Testis (tissue), 5 donors: ENCODE measurements at places on chromosomes 4 and X. TPM values are rescaled to one million over a fixed set of nuclear protein-coding genes. Genes with fewer than 3 reads are reported as not detected.

DNA sequence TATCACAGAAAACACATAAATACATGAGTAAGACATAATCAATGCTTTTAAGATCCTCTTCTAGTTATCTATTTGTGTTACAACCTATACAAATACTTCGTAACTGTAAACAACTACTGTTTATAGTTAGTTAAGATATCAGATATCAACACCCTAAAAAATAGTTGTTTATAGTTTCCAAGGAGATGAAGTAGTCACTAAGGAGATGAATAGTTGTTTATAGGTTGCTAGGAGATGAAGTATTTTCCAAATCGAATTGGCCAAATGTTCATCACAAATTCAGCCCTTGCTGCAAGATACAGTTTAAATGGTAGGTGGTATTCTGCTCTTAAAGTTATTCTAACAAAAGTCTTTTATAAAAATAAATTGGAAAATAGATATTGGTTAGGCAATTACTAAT, 618.2 kb upstream of the PCDH10 start:
- no peak for DNase-seq

Gene GDPD2
- polyA plus RNA-seq: not detected

- peak; percentile 44 for DNase-seq
These were observed 27.3 kb downstream of the CT45A1 start for GRCh38 chrX:135740681-135741149.

DNA sequence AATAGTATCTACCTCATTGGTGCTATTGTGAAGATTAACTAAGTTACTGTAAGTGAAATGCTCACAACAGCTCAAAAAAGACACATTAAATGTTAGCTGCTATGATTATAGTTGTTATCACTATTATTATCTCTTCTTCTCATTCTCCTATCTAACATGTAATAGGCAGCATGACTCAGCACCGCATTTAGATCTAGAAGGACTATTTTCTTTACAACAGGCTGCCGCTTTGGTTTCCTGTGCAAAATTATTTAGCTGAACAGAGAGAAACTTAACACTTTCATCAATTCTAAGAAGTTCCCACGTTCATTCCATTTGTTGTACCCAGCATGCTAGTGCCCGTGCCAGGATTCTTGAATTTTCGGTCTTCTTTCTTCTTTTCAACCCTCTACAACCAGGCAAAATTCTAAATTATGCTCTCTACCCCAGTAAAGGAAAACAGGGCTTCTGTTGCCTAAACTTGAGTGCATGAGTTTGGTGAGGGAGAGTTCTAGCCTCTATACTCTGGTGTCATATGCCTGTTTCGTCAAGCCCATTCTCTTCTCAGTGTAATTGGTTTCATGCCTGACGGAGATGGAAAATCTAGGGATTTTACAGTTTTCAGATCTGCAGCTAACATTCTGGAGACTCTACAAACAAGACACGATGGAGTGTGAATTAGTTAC, 378.9 kb downstream of the PPP1R2C start:
- DNase-seq: no peak

DNA sequence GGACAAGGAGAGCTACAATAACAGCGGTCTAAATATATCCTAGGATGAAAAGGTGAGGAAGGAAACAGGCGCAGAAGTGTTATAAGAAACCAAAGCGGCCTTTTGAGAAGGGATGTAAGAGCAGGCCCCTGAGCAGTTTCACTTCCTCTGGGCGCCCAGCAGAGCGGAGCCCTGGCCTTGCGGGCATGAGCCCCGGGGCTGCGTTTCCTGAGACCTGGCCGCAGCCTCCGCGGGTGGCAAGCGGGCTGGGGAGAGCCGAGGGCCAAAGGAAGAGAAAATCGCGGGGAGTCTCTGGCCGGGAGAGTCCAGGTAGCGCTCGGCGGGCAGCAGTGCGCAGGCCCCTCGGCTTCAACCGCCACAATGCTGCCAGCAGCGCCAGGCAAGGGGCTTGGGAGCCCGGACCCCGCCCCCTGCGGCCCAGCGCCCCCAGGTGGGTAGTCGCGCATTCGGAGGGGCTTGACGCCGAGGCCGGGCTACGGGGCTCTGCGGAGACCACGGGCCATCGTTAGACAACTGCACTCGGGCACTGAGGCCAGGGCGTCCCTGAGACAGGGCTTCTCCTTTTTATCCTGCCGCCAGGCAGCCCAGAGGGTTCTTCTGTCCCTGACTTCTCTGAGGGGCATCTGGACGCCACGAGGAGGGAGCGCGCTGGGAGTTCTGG, at the start of gene BANK1:
Gene BANK1, plus strand, starts transcription at position 210 of the 661 bp plus-strand sequence. Its CDS starts 151 bp downstream, at position 361.
- DNase-seq: peak; percentile 75

DNA sequence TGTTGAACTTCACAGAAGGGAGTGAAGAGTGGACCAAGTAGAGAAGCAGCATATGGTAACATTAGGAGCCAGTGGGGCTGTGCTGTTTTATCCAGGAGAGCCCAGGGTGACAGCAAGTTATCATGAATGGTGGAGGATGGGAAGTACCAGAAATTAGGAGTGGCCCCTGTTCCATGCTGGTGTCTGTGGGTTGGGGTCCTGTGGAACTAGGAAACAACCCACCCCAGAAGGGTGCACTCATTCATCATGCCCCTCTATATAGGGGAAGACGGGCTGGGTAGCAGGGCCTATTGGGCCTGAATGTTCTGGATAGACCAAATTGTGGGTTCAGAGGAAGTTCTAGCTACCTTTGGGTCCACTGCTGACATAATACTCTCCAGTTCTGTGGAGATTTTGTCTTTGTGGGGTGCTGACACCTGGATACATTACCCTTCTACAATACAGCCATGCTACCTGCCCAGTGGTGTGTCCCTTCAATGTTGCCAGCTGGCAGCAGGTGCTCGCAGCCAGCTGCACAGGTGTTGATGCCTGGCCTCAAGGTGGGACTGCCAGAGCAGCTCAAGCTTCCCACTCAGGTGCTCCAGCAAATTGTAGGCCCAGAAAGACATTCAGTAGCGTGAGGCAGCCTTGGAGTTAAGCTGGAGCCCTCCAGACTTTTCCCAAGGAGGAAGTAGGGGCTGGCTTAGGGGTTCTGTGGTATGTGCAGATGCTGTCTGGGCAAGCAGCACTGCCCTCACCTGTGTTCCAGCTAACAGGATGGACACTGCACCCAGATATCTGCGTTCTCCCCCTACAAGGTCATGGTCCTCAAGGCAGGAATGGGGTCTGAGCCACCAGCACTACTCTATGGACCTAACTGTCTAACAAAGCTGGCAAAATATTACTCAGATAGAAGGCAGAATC, 106.5 kb downstream of the NHSL2 start:
- DNase-seq: no peak

DNA sequence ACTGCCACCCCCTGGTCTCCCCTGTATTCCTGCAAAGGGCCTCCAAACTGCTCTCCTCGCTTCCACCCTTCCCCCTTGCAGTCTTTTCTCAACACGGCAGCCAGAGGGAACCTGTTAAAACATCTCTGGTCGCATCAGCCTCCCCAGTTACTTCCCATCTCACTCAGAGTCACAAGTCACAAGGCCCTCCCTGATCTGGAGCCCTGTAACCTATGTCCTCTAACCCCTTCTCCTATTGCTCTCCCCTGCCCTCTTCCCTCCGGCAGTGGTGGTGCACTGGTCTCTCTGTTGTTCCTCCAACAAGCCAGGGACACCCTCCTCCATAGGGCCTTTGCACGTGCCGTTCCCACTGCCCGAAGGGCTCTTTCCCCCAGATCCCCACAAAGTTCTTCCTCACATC, 73.2 kb downstream of the SH3KBP1 start:
- DNase-seq: peak; percentile 14

Gene TMPRSS11B
- 0.37 TPM for polyA plus RNA-seq

DNA sequence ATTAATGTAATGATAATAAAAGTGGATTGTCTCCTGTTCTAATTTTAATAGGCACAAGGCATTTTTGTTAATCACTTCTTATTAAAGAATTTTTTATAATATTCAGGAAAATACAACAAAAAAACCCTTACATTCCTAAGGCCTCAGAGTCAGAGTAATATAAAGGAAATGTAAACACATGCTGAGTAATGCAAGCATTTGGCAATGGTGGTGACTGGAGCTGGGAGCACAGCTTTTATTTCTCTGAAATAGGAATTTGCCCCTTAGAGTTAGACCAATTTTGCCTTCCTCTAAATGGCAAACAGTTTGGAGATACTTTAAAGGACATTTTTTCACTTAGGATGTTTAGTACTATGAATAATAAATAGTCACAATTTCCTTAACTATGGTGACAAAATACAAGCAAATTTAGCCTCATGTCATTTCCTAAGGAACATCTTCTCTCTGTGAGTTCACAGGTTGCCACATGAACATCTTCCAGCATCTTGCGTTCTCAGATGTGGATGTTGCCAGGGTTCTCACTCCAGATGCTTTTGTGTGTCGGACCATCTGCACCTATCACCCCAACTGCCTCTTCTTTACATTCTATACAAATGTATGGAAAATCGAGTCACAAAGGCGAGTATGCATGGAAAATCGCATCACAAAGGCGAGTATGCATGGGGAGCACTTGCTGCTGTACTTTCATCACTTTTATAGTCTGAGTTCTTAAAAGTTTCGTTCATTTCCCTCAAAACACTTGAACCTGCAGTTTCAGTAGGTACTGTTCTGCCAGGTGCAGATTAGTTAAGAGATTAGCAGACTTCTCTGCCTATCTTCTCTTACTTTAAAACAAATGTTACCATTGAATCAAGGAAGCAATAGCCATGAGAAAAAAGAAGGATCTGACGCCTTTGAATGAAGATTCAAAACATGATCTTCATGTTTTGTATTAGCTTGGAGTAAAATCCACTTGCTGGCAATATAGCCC, 15.9 kb upstream of the F11 start:
- no peak for DNase-seq

DNA sequence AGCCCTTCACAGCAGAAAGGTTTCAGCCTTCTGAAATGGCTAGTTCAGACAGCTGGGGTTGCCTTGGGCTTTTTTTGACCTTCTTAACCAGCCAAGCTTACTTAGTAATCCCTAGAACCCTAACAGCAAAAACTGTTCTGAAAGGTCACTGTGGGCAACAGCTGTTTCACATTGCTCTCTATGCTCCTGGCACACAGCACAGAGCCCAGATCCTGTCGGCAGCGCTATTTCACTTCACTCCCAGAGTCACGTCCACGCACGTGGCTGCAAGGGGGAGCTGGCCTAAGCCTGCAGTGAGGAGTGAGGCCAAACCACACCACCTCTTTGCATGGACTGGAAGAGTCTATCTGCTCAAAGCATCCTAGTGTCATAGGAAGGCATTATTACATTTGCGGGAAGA, 32.0 kb upstream of the STS start:
- DNase-seq: peak; percentile 15

- no peak for DNase-seq
These were observed 120.4 kb upstream of the SCML1 start for GRCh38 chrX:17616936-17617335.

GRCh38 chr4:163595580-163595979, 101.1 kb downstream of the TMA16 start:
- DNase-seq: no peak

Gene RNF113A
- polyA plus RNA-seq: 7.8 TPM

DNA sequence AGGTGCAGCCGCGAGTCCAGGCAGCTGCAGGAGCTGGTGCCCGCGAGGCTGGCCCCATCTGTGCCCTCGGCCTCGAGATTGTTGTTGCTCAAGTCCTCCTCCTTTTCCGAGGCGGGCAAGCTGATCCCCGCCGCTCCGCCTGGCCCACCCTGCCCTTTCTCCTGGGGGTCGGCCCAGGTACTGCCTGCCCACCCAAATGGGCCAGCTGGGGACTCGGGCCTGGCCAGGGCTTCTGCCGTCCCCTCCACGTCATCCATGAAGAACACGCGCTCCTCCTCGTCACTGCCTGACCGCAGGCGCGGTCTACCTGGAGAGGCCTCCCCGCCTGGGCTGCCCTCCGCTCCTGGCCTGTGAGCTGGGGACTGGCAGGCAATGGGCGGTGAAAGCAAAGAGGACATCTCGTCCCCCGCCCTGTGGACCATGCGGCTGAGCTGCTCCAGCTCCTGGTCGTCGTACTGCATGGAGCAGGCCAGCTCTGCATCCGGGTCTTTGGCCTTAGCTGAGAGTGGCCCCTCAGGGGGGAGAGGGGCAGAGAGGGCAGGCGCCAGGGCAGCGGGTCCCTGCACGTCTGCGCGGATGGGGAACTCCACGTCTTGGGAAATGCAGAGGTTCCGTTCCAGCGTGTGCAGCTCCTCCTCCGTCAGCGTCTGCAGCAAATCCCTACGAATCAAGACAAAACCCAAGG, 43.1 kb upstream of the MXD4 start:
- no peak for DNase-seq
